CD8-positive, alpha-beta memory T cell (primary cell): ENCODE measurements at places on chromosomes 1 and 21. TPM values are rescaled to one million over a fixed set of nuclear protein-coding genes. Genes with fewer than 3 reads are reported as not detected.

DNA sequence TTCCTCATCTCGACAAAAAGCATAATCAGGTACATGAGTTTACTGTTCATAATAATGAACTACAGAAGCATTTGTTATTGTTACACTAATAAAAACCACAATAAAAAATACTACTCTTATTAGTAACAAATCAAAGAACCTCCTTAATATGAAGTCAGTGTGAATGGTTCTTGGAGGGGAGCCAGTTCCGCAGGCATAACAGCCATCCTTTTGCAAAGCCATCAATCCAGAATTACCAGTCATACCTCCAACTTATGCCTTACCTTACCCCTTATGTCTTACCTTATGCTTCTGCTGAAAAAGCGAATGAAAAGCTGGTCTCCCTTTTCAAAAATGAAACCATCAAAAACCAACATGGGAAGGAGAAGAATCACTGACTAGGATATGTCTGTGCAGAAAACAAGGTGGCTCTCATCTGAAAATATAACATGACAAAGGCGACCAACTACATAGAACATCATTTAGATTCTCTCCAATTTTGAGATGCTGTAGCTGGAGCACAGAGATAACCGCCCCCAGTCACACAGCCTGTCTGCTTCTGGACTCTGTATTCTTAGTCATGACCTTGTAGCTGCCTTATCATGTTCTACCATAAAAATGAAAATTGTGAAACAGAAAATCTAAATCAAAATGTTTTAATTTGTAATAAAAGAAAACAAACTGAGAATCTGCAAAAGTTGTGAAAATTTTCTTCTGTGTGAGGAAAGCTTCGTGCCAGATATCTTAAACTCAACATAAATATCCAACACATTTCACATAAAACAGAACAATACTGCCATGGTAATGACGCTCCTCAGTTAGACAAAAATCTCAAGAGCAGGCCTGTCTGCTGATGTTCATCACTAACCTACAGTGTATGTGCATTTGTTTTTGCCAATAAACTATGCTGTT, 438.2 kb downstream of the SMYD3 start:
- no peak for DNase-seq

GRCh38 chr1:84642774-84643173, 47.5 kb downstream of the SSX2IP start:
- DNase-seq = no peak

Gene RNU1-2
- not detected for polyA plus RNA-seq

Gene RGS8
- polyA plus RNA-seq = not detected

- DNase-seq = no peak
Measured at GRCh38 chr21:36478207-36478701, 1.7 kb downstream of the CLDN14 start.

DNA sequence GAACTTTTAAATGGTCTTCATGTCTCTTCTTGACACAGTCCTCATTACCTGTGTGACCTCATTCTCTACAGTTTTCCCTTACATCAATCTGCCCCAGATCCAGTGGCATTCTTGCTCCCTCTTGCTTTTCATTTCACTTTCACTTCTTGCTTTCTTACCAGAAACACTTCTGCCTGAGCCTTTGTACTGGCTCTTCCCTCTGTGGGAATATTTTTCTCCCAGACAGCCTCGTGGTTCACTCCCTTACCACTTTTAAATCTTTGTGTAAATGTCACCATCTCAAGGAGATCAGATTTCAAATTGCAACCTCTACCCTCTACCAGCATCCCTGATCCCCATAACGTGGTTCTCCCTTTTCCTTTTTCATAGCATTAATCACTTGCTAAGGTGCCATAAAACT, 73.2 kb downstream of the DISC1 start:
- no peak for DNase-seq
